ENCODE measurements at places on chromosomes 12 and 14.

DNA sequence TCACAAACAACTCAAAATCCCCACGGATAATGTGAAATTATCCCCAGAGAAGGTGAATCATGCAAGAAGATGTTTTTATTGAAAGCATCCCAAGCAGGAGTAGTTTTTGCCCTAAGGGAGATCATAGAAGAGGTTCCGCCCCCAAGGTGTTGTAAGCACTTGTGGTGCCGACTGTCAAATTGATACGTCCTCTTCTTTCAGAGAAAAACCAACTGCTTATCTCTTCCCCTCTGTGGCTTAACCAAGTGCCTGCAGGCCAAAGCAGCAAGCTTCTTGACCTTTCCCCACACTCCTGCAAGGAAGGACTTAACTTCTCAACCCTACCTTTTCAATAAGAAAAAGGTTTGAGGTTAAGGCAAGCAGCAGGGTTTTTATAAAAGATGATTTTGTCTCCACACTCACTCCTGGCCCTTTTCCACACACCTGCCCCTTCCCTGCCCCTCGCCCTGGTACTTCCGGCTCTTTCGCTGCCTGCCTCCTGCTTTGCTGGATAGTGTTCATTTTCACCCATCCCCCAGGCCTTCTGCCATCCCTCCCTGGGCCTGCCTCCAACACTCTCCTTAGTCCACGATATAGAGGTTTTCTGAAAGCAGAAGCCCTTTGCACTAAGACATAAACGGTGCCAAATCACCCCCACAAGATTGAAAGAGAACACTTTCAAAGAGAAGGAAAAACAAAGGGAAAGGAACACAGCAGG, 114.5 kb downstream of the EGLN3 start:
- DNase-seq = no peak

DNA sequence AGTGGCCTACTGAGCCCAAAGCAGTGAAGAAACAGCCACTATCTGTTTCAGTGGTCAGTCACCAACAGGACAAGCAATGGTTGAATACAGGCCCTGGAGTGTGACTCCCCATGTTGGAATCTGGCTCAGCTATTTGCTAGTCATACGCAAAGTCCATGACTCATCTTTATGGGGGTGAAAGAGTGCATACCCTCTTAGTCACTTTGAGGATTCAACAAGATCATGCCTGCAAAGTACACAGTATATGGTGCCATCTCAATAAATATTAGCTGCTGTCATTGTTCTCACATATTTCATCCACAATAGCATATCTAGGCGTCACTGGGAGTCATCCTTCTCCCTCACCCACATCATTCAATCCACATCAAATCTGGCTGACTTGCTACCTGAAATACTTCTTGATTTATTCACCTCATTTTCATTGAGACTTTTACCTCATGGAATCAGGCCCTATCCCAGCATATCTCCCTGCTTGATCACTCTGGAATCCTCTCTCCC, 26.4 kb upstream of the STAB2 start:
- DNase-seq = no peak

- no peak for DNase-seq
Measured at GRCh38 chr14:20485900-20486299, 16.7 kb downstream of the PNP start.

- DNase-seq = peak; percentile 81
Measured at GRCh38 chr12:132847363-132848356, 19.0 kb upstream of the GOLGA3 start.

DNA sequence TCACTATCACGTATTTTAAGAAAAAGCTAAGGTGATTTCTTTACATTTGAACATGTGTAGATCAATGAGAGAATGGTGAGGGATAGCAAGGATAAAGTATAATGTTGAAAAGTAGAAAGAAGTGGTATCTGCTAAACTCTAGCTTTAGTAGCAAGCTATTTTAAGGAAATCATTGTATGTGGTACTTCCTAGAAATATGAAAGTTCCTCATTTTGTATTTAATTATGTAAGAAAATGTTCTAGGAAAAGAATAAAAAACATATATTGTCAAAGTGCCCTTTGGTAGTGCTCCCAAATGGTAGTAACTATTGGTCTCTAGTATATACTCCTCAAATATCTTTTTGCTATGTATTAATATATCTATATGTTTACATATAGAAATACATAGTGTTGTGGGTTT, 35.7 kb downstream of the RAB21 start:
- DNase-seq = no peak

DNA sequence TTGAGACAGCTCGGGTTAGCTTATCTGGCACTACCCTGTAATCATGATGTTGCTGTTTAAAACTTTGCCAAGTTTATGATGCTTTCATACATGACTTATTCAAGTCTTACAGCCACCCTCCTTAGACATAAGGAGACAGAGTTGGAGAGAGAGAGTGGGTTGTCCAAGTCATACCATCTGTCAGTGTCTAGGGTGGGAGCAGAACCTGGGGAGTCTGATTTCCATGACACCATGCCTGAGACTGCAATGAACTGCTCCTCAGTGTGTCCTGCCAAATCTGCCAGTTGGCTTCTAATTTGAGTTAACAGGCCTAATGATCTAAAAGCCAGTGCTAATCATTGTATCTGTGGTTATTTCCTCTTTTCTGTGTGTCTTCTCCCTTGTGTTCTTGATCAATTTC, 43.7 kb upstream of the PHC1 start:
- DNase-seq = no peak

DNA sequence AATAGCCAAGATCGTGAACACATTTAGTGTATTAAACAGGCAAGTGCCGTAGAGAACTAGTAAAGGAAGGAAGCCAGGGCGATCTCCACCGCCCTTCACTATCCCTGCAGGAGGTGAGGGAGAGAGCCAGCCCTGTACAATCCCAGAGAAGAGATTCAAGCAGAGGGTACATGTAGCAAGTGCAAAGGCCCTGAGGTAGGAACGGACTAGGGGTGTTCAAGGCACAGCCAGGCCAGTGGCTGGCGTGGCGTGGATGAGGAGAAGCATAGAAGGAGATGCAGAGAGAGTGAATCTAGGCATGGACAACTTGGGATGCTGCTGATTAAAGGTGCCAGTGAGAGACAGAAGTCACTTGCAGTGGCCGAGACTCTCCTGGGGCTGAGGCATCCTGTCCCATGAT, 39.1 kb upstream of the ESRRB start:
- DNase-seq = no peak

All from posterior cingulate gyrus (tissue), 11 donors.